Stimulated activated CD8-positive, alpha-beta memory T cell treated with anti-CD3 and anti-CD28 coated beads, Interleukin-15, amount 100 ng/mL, for 48 hours (primary cell): ENCODE measurements at places on chromosomes 13 and 19.

- DNase-seq: no peak
These were observed 197.9 kb downstream of the LHFPL6 start for GRCh38 chr13:39405107-39405506.

GRCh38 chr13:67087527-67087926 is 142.6 kb downstream of the PCDH9 start:
- no peak for DNase-seq

GRCh38 chr13:76214001-76214400 is 577.9 kb downstream of the LMO7 start:
- no peak for DNase-seq

DNA sequence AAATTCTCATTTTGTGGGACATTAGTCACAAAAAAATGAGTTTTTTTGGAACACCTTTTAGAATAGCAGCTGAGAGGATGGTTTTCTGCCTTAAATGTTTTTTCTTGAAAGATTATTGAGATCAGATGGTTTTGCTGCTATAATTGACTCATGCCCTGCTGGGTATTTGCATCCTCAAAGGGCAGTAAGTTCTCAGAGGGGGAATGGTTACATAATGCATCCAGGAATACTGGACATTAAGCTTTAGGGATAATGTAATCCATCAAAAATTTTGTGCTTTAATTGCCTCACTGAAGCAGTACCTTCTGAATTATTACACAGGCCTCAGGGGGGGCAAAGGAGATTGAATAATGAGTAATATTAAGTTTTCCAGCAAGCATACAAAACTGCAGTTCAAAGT is 866.3 kb upstream of the SPRY2 start:
- no peak for DNase-seq

DNA sequence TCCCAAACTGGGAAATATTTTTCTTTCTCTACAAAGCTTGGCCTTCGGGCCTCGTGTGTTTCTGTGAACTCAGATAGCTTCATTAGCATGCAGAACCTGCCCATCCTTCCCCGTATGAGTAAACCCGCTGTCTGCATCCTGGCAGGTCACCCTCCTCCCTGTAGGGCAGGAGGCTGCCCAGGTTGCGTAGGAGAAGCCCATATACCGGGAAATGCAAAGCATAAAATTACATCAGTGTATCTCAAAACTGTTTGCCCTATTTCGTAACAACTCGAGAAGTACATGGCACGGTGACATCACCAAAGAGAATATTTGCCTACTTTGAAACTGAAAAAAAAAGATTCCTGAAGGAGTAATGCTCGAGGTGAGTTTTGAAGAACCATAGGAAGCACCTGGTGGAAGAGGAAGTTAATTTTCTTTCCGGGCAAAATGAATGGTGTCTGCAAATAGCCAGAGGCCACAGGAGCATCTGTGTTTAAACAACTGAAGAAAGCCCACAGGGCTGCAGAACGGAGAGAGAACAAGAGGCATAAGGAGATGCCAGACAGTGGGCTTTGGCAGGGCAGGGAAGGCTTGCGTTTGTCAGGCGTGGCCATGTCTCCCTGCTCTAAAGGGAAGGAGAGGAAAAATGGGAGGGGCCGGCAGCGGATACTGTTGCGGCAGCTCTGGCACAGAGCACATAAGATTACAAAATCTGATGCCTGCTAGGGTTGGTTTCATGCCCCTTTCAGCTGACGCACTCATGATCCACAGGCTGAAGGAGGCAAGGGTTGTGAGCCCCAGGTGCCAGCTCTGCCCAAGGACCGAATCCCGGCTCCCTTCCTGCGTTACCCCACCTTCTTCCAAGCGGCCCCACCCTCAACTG is 81.4 kb downstream of the IRS2 start:
- no peak for DNase-seq

- no peak for DNase-seq
These were observed 64.4 kb downstream of the B3GLCT start for GRCh38 chr13:31264151-31264550.

- DNase-seq: no peak
These were observed 185.7 kb upstream of the KL start for GRCh38 chr13:32830336-32831031.

DNA sequence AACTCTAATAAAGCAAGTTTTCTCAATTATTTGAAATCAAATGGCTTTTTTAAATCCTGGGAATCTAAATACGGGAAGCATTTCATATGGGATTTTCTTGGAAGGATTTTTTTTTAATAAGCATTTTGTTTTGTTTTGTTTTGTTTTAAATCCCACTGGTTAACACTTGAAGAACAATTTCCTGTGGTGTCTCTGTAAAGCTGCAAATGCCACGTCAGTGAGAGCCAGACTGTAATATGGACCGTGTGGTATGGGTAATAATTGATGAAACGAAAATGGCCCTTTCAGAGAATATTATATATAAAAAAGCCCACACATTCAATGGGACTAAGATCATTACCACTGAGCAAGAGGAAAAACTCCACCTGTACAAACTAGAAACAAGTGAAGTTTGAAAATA is 33.9 kb upstream of the MIR17HG start:
- no peak for DNase-seq
